ENCODE measurements at places on chromosomes 6 and 20.

GRCh38 chr20:2849529-2849928 is 9.0 kb downstream of the VPS16 start:
- DNase-seq: no peak

DNA sequence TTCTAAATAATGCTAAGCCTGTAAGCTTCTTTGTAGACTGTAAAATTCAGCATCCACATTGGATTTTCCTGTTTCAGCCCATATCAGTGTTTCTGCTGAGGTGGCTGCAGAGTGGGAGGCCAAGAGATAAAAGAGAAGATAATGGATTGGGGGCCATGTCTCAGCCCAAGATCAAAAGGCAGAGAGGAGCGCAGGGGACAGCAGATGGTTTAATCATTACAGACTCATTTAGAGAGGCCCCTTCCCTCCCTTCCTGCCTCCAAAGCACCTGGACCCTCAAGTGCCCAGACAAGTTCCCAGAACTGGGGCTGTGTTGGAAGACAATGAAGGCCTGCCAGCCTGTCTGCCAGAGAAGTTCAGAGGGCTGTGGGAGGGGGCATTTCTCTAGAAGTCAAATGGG is 20.4 kb upstream of the CTNNBL1 start:
- no peak for DNase-seq

DNA sequence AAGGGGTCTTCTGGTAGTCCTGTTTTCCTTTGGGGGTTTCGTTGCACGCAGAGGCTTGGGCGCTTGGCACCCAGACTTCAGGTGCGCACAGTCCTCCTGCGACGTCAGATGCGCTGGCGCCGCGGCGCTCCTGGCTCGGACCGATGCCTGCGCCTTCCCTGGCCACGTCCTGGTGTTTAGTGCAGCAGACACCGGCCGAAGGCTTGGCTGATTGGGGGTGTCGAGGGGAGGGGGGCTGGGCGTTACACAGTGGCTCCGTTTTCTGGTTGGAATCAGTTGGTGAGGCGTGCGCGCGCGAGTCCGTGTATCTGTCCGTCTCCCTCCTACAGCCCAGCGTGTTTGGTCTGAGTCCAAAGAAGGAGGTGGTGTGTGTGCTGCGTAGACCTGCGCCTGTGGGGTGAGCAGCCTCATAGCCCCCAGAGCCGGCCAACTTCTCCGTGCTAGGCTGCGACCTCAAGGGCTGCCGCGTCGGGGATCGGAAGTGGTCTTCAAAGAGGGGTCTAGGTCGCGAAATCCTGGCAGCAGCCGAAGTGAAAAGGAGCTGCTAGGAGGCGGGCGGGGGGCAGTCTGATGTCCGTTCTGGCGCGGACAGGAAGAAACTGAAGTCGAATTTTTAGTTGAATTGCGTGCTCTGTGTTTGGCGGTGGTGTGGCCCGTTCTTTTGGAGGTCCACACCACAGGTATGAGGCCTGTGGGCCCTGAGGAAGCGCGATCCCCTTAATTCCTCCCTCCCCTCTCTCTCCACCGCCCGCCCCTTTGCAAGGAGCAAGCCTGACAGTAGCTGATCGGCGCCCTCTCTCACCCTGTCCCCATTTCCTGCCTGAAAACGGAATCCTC is 1.5 kb downstream of the SYNDIG1 start:
- DNase-seq: no peak

DNA sequence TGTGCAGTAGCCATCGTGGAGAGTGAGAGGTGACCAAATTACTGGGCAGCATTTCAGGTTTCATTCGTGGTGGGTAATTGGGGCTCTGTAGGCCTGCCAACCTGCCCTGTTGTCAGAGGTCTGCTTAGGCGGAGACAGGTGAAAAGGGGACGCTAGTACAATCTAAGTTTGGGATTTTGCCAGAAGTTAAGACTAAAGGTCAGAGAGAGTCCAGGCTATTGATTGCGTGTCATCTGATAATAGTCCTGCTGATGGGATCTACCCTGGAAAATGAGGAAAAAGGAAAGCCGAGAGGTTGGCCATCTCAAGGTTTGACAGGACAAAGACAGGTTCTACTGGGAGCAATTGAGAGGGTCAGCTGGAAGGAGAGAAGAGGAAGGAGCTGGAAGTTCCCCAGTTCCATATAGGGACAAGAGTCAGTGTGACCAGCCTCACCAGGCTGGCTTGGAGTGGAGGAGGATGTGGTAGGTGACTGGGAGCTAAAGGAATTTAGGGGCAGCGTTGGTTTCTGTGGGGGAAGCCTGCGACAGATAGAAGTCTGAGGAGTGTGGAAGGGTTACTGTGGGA is 10.9 kb downstream of the ARFGEF2 start:
- no peak for DNase-seq

GRCh38 chr6:144177726-144178125 is 27.4 kb downstream of the STX11 start:
- no peak for DNase-seq

GRCh38 chr6:118325220-118325860 is 222.8 kb upstream of the PLN start:
- no peak for DNase-seq

GRCh38 chr6:75735491-75736186 is 13.4 kb upstream of the MYO6 start:
- no peak for DNase-seq

- DNase-seq: no peak
These were observed 10.5 kb downstream of the CAPN11 start for GRCh38 chr6:44169154-44169553.

DNA sequence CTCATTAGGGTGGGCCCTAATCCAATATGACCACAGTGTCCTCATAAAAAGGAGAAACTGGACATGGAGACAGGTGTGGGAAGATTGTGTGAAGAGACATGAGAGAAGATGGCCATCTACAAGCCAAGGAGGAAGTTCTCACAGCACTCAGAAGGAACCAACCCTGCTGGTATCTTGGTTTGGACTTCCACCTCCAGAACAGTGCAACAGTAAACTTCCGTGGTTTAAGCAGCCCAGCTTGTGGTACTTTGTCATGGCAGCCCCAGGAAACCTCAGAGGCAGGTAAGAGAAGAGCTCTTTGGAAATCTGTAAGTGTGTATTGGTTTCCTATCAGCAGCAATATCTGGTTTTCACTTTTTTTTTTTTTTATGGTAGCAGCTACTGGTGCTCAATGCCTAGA is 16.5 kb upstream of the CNKSR3 start:
- no peak for DNase-seq

DNA sequence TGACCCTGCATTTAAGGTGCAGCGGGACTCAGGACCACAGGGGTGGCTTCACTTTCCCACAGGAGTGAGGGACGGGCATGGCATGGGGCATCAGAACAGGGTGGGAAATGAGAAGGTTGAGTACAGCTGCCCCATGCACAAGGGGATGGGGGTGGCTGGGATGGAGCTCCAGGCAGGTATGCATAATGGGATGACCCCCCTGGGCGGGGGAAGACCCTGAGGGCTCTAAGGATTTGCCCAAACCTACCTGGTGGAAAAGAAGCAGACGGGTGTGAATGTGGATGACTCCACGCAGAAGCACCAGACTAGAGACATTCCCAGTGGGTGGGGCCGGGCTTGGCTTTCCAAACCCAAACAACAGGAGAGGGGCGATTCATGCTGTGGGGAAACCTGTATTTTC is 200.3 kb downstream of the SYNDIG1 start:
- no peak for DNase-seq

DNA sequence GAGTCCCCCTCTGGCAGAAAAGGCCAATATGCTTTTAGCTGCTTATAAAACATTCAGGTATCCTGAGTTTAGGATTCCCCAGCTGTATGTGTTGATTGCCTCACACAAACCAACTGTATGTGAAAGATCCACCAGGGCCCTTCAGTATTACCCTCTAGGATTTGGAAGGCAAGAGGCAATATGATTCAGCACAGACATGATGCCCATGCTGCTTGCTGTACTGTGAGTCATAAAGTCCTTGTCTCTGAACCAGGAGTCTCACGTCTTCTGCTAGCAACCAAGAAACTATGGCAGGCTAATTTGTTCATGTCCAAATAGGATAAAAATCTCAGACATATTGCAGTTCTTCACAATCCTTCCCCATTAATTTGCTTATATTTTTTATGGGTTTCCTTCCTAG is 789.2 kb upstream of the SLC35B3 start:
- DNase-seq: no peak

- DNase-seq: peak; percentile 17
These were observed 36.9 kb downstream of the ARHGAP18 start for GRCh38 chr6:129672881-129673631.

DNA sequence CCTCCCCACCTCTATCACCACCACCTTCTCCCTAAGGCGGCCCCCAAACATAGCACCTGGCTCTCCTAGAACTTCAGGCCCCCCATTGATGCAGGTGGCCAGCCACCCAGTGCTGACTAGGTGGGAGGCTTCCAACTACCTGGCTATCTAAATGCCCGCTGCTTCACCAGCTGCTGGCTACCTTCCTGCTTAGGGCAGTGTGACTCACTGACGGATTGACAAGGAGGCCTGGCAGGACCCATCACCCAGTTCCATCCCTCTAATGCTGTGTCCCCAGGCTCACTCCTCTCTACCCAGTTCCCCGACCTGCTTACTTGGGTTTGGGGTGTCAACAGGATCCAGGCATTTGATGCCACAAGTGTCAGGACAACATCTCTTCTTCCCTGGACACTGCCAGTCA is 1.1 kb downstream of the SLPI start:
- DNase-seq: no peak

DNA sequence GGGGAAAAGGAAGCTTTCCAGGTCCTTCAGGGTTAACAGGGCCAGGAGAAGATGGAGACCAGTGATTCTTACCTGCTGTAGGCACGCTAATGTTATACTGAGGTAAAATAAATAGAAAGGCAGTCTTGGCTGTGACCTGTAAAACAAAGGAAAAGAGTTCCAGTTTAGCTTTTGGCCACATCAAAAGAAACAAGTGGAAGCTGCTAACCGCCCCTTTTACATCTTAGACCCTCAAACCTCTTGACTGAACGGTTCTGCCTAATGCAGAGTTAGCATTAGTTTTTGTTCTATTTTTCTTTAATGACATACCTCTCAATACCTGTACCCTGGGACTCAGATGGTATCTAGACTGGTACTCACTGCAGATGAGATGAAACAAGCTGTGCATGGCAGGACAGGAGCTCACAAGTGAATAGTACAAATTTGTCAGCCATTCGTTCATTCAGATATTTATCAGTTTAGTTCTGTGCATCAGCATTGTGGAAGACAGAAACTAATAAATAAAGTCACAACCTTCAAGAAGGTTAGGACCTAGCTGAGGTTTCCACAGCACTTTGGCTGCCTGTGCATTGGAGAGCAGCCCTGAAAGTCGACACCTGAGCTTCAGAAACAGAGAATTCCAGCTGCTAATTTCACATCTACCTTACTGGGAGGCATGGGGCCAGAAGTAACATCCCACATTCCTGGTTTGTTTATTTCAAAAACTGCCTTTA is 41.0 kb downstream of the TRAM2 start:
- no peak for DNase-seq

GRCh38 chr6:33896391-33897188 is 92.8 kb upstream of the MLN start:
- DNase-seq: no peak

DNA sequence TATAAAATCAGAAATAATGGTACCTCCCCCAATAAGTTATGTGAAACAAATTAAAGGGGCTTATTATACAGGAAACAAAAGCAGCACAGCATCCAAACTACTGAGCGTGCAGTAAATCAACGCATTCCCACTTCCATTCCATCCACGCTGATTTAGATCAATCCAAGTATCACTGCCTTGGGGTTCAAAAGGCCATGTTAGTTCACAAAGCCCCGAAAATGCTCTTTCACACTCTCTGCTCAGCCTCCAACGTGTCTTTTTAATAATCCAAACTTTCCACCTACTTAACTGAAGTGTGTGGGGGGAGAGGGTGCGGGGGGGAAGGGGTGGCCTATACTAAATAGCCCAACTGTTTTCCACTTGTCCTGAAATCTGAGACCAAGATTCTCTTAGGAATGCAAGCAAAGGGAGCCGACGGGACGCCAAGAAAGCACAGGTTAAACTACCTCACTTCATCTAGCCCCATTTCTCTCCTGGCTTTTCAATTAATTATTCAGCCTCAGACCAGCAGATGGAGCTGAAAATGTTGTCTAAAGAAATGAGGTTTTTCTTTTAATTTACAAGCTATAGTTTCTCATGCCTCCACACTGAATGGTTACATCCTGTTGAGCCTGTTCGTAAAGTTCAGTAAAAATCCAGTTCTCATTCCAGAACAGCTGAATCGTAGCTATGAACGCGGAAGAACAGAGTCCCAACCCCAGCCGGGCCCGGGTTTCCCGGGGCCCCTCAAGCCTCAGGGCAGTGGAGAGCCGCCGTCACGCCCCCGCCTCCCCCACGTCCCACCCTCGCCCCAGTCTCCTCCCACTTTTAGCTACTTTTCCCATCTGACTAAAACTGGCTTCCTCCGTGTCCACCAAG is 1.0 kb upstream of the NXT1 start:
- DNase-seq: peak; percentile 88

All from CD4-positive, alpha-beta T cell treated with Interleukin-4 for 1 hour (primary cell).